ENCODE measurements at places on chromosomes 16 and 17.

GRCh38 chr17:73990290-73990689, 213.2 kb upstream of the RPL38 start:
- no peak for DNase-seq

DNA sequence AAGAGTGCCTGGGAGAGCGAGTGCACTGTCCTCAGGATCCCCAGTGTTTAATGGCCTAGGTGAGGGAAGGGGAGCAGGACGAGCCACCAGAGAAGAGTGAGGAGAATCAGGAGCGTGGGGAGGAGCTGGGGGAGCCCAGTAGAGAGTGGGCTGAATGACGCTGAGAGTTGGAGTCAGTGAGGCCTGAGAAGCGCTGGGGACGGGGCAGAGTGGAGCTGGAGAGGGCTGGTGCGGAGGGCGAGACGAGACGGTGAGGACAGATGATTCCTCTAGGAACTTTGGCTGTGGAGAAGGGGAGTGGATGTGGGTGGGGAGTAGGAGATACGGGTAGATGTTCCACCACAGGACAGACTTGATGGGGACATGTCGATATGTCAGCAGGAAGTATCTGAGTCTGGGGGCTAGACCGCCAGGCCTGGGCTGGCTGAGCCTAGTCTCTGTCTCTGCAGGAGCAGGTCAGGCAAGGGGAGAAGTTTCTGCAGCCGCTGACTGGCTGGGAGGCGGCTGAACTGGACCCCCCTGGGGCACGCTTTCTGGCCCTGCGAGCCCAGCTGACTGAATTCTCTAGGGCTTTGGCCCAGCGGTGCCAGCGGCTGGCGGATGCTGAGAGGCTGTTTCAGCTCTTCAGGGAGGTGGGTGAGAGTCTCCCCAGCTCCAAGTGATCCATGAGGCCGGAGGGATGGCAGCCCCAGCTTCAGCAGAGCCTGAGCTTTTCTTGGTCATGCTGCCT, 4.7 kb downstream of the PLEKHG4 start:
- DNase-seq: no peak

DNA sequence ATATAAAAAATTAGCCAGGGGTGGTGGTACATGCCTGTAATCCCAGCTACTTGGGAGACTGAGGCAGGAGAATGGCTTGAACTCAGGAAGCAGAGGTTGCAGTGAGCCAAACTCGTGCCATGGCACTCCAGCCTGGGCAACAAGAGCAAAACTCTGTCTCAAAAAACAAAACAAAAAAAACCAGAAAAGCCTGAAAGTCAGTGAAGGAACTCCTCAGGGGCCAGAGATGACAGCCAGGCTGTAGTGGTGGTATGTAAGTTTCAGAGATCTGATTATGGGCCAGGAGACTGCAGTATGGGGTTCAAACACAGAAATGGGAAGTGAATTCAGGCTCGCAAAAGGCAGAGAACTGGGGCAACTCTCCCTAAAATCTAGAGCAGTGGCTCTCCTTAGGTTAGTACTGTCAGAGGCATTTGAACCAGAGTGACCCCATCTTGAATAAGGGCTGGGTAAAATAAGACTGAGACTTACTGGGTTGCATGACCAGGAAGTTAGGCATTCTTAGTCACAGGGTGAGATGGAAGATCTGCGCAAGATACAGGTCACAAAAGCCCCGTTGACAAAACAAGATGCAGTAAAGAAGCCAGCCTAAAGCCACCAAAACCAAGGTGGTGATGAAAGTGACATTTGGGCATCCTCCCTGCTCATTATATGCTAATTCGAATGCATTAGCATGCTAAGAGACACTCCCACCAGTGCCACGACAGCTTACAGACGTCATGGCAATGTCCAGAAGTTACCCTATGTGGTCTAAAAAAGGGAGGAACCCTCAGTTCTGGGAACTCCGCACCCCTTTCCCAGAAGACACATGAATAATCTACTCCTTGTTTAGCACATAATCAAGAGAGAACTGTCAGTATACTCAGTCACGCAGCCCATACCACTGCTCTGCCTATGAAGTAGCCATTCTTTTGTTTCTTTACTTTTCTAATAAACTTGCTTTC, 120.2 kb upstream of the XYLT1 start:
- no peak for DNase-seq

DNA sequence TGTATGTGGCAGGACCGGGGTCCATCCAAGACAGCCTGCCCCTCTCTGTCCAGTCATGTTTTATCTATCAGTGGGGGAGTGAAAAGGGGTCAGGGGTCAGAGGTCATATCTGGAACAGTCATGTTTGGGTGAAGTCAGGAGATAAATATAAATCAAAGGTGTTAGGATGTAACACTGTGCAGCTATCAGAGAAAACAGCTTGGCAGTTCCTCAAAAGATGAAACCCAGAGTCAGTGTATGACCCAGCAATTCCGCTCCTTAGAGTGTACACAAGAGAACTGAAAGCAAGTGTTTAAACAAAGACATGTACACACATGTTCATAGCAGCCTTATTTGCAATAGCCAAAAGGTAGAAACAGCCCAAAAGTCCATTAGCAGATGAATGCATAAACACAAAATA, 361.3 kb downstream of the FOXL1 start:
- DNase-seq: no peak

DNA sequence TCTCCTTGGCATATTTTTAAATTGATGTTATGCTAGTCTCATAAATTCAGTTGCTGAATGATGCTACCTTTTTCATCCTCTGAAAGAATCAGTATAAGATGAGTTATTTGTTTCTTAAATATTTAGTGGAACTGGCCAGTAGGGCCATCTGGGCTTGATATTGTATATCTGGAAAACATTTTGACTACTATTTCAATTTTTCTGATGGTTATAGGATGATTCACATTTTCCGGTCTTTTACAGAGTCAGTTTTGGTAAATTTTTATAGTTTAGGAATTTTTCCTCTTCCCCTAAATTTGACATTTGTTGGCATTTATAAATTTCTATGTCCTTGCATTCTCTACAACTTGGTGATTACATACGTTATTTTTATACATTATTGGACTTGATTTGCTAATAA, 296.3 kb upstream of the AXIN2 start:
- no peak for DNase-seq

GRCh38 chr16:3623642-3624041, 12.2 kb upstream of the SLX4 start:
- DNase-seq: no peak

DNA sequence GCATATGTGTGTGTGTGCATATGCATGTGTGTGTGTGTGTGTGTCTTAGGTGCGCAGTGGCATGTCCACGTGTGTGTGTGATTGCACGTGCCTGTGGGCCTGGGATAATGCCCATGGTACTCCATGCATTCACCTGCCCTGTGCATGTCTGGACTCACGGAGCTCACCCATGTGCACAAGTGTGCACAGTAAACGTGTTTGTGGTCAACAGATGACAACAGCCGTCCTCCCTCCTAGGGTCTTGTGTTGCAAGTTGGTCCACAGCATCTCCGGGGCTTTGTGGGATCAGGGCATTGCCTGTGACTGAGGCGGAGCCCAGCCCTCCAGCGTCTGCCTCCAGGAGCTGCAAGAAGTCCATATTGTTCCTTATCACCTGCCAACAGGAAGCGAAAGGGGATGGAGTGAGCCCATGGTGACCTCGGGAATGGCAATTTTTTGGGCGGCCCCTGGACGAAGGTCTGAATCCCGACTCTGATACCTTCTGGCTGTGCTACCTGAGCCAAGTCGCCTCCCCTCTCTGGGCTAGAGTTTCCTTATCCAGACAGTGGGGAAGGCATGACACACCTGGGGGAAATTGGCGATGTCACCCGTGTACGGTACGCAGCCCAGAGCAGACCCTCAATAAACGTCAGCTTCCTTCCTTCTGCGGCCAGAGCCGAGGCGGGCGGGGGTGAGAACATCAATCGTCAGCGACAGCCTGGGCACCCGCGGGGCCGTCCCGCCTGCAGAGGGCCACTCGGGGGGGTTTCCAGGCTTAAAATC, 47.6 kb downstream of the IL21R start:
- peak; percentile 91 for DNase-seq

DNA sequence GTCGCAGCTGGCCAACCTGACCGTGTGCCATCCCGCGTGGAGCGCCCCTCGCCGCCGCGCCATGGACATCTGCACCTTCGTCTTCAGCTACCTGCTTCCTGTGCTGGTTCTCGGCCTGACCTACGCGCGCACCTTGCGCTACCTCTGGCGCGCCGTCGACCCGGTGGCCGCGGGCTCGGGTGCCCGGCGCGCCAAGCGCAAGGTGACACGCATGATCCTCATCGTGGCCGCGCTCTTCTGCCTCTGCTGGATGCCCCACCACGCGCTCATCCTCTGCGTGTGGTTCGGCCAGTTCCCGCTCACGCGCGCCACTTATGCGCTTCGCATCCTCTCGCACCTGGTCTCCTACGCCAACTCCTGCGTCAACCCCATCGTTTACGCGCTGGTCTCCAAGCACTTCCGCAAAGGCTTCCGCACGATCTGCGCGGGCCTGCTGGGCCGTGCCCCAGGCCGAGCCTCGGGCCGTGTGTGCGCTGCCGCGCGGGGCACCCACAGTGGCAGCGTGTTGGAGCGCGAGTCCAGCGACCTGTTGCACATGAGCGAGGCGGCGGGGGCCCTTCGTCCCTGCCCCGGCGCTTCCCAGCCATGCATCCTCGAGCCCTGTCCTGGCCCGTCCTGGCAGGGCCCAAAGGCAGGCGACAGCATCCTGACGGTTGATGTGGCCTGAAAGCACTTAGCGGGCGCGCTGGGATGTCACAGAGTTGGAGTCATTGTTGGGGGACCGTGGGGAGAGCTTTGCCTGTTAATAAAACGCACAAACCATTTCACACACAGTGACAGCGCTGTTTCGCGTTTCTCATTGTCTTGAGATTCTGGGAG, 2.0 kb upstream of the ZACN start:
- peak; percentile 54 for DNase-seq

DNA sequence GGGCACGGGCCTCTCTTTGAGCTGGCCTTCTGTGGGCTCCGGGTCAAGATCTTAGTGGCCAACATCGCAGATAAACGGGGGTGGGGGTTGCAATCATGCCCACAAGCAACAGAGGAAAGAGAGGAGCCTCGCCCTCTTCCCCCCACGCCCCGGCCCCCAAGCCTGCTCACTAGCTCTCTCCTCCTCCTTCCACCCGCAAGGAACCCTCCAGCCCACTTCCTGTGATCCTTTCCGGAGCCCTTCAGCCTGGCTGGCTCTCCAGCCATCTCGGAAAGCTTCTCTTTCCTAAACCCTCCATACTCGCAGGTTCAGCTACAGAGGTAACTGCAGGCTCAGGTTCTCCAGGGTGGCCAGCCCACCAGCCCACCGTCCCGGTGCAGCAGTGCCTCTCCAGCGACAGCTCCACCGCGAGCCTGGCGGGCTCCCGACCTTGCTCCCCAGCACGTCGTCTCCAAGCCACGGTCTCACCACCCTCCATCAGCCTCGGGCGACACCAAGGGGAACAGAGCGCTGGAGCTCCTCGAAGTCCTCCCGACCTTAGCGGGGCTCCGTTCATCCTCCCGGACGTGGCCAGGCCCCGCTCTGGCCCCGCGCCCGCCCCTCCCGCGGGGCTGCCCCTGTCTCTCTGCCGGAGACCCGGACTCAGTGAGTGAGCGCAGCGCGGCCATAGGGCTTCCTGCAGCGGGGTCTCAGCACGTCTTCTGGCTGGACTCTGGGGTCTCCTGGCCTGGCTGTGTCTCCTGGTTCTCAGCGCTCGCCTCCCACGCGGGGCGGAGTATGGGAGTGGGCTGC, 12.9 kb upstream of the ODF4 start:
- DNase-seq: peak; percentile 37

GRCh38 chr17:55735731-55736405, 13.2 kb upstream of the TMEM100 start:
- peak; percentile 77 for DNase-seq

DNA sequence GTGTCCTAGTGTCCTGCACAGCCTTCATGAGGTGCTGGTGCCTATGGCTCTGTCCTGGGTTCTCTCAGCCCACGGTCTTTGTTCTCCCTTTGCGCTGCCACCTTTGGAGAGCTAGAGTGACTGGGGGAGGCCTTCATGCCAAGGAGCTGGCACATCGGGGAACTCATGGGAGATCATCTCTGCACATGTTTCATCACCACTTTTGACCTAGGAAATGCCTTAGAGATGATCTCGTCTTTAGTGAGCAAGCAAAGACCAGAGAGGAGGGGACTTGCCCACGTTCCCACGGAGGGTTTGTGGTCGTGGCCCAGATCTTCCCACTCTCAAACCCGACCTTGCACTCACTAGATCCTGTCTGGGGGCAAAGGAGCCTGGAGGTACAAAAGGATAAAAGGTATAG, 23.5 kb downstream of the TBX4 start:
- peak; percentile 36 for DNase-seq

DNA sequence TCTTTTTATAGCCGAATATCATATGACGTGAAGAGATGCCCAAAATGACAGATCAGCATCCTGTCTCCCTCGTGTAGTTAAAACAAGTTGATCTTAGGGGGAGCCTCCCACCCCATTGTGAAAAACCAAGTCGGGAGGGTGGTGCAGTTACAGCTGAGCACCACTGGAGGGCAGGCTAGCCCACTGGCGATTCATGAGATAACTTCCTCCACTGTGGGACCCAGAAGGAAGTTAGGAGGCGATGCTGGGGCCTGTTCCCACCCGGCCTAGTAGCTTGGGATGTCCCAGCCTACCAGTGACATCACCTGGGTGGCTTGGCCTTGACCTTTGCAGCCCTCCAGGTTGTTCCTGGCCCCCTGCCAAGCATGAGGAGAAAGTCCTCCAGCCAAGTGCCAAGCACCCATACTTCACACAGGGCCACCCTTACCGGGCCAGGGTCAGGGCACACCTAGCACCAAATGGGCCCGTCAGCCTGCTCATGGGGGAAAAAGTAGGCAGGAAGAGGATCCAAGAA, 8.1 kb upstream of the CPNE2 start:
- DNase-seq: peak; percentile 85

DNA sequence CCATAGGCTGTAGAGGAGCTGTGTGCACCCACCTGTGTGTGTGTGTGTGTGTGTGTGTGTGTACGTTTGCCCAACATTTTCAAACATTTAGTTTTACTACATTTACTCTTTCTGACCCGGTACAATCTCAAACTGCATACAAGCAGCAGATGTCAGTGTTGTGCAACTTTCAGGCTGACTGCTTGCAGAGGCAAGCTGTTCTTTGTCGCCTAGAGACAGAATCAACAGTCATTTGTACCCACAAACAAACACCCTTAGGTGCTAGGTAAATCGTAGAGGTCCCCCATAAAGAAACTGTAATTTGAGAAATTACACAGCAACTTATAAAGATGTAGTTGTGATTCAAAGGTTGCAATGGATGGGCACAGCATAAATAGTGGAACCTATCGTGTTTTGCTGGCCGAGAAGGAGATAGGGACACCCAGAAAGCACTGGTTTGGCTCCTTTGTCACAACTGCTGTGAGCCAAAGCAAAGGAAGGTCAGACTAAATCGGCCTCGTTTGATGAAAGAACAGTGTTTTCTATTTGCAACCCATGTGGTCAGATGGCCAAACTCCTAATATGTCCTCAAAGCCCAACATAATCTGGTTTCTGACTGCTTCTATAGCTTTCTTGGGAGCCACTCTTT, 478.4 kb downstream of the TOX3 start:
- DNase-seq: no peak

Measured in suppressor macrophage treated with lipopolysaccharide for 1 hour (primary cell).